Breast epithelium (tissue), 4 donors: ENCODE measurements at places on chromosomes 3 and 15. TPM values are rescaled to one million over a fixed set of nuclear protein-coding genes. Genes with fewer than 3 reads are reported as not detected.

GRCh38 chr15:85691350-85692240, 103.1 kb downstream of the KLHL25 start:
- H3K4me3 ChIP-seq = no peak overlapping the region
- peaks cover 3% of the 10 kb centered on the region for H3K36me3 ChIP-seq
- no peak for DNase-seq
- peak overlapping the region; percentile 52 for H3K27ac ChIP-seq
- H3K27me3 ChIP-seq = no peaks in the 10 kb centered on the region

The GOLGA8T gene
- total RNA-seq = not detected

DNA sequence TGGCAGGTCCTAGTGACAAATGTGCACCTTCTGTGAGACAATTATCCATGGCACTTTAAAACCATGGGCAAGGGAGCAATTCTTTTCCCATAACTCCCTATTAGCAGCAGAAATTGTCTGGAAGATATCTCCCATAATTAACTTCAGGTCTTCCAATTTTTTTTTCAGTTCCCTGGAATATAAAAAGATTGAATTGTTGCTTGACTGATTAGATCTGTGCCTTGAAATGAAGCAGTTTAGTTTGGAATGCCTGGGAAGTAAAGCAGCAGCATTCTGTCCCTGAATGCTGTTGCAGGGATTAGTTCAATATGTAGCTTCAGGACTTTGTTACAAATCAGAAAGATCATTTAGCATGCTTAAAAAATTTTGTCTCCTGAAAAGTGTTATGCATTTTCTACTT, 137.0 kb upstream of the GOLGA6L4 start:
- no peaks in the 10 kb centered on the region for H3K36me3 ChIP-seq
- no peak overlapping the region for H3K4me3 ChIP-seq
- no peaks in the 10 kb centered on the region for H3K27me3 ChIP-seq
- DNase-seq = no peak
- no peaks in the 10 kb centered on the region for H3K4me1 ChIP-seq
- no peak overlapping the region for H3K27ac ChIP-seq

GRCh38 chr3:49053543-49053942, 24.3 kb upstream of the IMPDH2 start:
- no peaks in the 10 kb centered on the region for H3K27me3 ChIP-seq
- DNase-seq = no peak
- no peak overlapping the region for H3K4me3 ChIP-seq
- H3K27ac ChIP-seq = no peak overlapping the region

DNA sequence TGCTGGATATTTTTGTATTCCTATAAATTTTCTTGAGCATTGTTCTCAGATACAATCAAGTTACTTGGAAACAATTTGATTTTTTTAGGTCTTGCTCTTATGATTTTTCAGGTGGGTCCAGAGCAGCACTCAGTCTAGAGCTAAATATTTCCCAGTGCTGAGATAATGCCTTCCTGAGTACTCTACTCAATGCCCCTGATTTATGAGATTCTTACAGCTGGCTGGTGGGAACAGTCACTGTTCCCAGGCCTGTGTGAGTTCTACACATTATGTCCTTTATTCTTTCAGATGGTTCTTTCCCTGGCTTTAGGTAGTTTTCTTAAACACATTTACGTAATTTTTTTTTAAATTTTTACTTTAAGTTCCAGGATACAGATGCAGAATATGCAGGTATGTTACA, 51.0 kb upstream of the EIF5A2 start:
- H3K4me1 ChIP-seq = no peaks in the 10 kb centered on the region
- no peak overlapping the region for H3K27ac ChIP-seq
- DNase-seq = no peak
- H3K36me3 ChIP-seq = no peaks in the 10 kb centered on the region

GRCh38 chr3:100844063-100844936, 135.0 kb downstream of the TFG start:
- peak overlapping the region; percentile 67 for H3K27ac ChIP-seq
- H3K27me3 ChIP-seq = no peaks in the 10 kb centered on the region
- no peaks in the 10 kb centered on the region for H3K4me1 ChIP-seq

The BCL2A1 gene
- total RNA-seq = 12.6 TPM

DNA sequence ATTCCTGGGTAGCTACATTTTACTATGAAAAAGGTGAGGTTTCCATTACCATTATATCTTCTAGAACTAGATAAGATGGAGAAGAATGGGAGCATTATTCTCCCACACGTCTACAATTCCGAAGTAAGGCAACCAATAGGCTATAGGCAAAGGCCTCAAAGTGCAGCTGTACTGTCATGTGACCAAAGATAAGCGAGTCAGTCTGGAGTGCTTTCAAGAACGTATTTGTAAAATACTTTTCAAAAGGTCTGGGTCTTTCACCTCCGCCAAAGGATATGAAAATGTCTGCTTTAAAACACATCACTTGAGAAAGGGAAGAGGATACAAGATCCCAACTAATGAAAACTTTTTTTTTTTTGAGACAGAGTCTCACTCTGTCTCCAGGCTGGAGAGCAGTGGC, 9.9 kb downstream of the CCPG1 start:
- no peaks in the 10 kb centered on the region for H3K36me3 ChIP-seq
- DNase-seq = no peak
- no peak overlapping the region for H3K4me3 ChIP-seq
- no peaks in the 10 kb centered on the region for H3K27me3 ChIP-seq

The DUOX2 gene
- 0.98 TPM for total RNA-seq

DNA sequence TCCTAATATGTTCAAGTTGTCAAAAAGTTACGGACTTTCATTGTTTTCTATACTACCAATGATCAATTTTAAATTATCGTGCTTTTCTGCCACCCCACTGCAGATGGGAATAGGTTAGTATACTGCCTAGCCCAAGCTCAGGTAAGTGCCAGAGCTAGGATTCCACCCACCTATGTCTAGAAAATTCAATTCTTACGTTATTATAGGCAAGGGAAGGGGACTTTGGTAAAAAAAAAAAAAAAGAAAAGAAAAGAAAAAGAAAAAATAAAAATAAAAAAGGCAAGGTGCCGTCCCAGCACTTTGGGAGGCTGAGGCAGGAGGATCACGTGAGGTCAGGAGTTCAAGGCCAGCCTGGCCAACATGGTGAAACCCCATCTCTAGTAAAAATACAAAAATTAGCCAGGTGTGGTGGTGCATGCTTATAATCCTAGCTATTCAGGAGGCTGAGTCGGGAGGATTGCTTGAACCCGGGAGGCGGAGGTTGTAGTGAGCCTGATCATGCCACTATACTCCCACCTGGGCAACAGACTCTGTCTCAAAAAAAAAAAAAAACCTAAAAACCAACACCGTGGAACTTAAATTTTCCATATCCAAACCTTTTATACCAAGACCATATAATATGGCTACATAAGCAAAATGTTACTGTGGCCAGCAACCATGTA, 1.3 kb downstream of the RPL22L1 start:
- H3K4me1 ChIP-seq = no peaks in the 10 kb centered on the region
- no peaks in the 10 kb centered on the region for H3K27me3 ChIP-seq

GRCh38 chr15:22827125-22827524, 11.3 kb upstream of the NIPA2 start:
- DNase-seq = no peak
- H3K4me3 ChIP-seq = no peak overlapping the region
- no peaks in the 10 kb centered on the region for H3K36me3 ChIP-seq
- no peak overlapping the region for H3K27ac ChIP-seq
- H3K27me3 ChIP-seq = no peaks in the 10 kb centered on the region

The ITGB5 gene
- total RNA-seq = 286 TPM

The SKOR1 gene
- 1.1 TPM for total RNA-seq

DNA sequence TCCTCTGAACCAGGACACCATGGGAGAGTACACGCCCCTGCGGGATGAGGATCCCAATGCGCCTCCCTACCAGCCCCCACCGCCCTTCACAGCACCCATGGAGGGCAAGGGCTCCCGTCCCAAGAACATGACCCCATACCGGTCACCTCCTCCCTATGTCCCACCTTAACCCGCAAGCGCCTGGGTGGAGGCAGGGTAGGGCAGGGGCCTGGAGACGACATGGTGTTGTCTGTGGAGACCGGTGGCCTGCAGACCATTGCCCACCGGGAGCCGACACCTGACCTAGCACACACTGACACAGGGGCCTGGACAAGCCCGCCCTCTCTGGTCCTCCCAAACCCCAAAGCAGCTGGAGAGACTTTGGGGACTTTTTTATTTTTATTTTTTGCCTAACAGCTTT, 21.2 kb upstream of the BSN start:
- no peak overlapping the region for H3K4me3 ChIP-seq
- H3K4me1 ChIP-seq = peaks cover 6% of the 10 kb centered on the region
- H3K36me3 ChIP-seq = peaks cover 6% of the 10 kb centered on the region

- no peak for DNase-seq
- H3K36me3 ChIP-seq = no peaks in the 10 kb centered on the region
- H3K4me1 ChIP-seq = peaks cover 7% of the 10 kb centered on the region
- H3K27ac ChIP-seq = no peak overlapping the region
- no peaks in the 10 kb centered on the region for H3K27me3 ChIP-seq
These were observed 1.4 kb upstream of the NSMCE3 start for GRCh38 chr15:29270976-29271375.

- no peaks in the 10 kb centered on the region for H3K4me1 ChIP-seq
- H3K36me3 ChIP-seq = no peaks in the 10 kb centered on the region
- peak overlapping the region; percentile 19 for H3K27ac ChIP-seq
- H3K4me3 ChIP-seq = no peak overlapping the region
- no peak for DNase-seq
These were observed 14.8 kb downstream of the SCAMP2 start for GRCh38 chr15:74858369-74858740.

The CCNB2 gene
- 0.29 TPM for total RNA-seq

DNA sequence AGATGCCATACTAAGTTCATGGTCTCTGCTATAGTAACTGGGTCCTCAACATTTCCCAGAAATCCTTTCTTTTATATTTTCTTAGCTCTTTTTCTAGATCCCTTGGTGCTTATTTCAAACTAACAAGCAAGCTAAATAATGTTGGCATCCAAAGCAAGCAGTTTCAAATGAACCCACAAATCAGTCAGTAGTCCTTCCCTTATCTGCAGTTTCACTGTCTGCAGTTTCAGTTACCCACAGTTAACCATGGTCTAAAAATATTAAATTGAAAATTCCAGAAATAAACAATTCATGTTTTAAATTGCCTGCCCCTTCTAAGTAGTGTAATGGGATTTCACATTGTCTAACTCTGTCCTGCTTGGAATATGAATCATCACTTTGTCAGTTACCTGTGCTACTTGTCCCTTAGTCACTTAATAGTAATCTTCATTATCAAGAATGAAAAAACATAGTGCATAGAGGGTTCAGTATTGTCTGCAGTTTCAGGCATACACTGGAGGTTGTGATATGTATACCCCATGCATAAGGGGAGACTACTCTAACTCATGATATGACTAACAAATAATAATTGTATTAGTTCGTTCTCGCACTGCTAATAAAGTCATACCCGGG, 633.7 kb downstream of the MECOM start:
- no peak overlapping the region for H3K4me3 ChIP-seq
- no peaks in the 10 kb centered on the region for H3K4me1 ChIP-seq
- no peak for DNase-seq
- no peaks in the 10 kb centered on the region for H3K27me3 ChIP-seq
- H3K27ac ChIP-seq = no peak overlapping the region

DNA sequence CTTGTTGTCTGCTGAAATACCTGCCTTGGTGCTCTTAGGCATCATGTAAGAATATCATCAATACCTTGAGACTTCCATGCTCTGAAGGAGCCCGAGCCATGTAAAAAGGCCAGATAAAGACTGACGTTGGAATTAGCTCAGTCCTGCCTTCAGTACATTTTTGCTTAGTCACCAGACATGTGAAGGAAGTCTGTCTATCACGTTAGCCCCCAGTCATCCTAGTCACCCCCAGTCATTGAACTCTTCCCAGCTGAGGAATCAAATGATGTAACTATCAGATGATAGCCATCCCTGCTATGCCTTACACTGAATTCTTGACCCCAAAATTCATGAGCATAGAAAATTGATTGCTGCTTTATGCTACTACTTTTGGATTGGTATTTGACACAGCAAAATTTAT, 351.2 kb upstream of the SGO1 start:
- DNase-seq = no peak
- H3K36me3 ChIP-seq = no peaks in the 10 kb centered on the region
- H3K4me3 ChIP-seq = no peak overlapping the region
- no peak overlapping the region for H3K27ac ChIP-seq
- no peaks in the 10 kb centered on the region for H3K27me3 ChIP-seq
- no peaks in the 10 kb centered on the region for H3K4me1 ChIP-seq

The XYLB gene
- 5.2 TPM for total RNA-seq

- no peak for DNase-seq
- no peak overlapping the region for H3K4me3 ChIP-seq
- H3K4me1 ChIP-seq = no peaks in the 10 kb centered on the region
- no peaks in the 10 kb centered on the region for H3K36me3 ChIP-seq
- H3K27ac ChIP-seq = no peak overlapping the region
These were observed 7.2 kb downstream of the CLCN2 start for GRCh38 chr3:184354121-184354728.

The LRIG1 gene
- total RNA-seq = 66.1 TPM

GRCh38 chr15:23869396-23869795, 182.3 kb upstream of the NDN start:
- no peaks in the 10 kb centered on the region for H3K27me3 ChIP-seq
- H3K4me1 ChIP-seq = no peaks in the 10 kb centered on the region
- H3K36me3 ChIP-seq = no peaks in the 10 kb centered on the region

DNA sequence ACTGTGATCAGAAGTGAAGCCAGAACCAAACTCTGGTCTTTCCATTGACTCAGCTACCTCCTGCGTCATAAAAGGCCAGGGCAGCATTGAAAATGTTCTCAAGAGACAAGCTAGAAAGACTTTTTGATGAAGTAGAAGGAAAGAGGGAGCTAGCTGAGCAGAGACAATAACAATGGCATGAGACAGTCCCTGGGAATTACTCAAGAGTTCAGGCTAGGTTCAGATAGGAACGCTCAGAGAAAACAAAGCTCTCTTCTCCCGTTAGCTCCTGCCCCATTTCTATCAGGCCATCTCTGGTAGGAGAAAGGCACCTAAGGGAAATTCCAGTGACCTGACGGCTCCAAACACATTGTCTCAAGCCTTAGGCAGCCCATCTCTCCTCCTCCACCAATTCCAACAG, 7.0 kb upstream of the OXTR start:
- H3K27me3 ChIP-seq = no peaks in the 10 kb centered on the region
- no peak overlapping the region for H3K4me3 ChIP-seq
- DNase-seq = no peak
- H3K36me3 ChIP-seq = no peaks in the 10 kb centered on the region

GRCh38 chr3:10353160-10353559, 32.2 kb upstream of the SEC13 start:
- no peak overlapping the region for H3K4me3 ChIP-seq
- H3K4me1 ChIP-seq = no peaks in the 10 kb centered on the region
- no peaks in the 10 kb centered on the region for H3K27me3 ChIP-seq
- no peak for DNase-seq
- H3K27ac ChIP-seq = no peak overlapping the region
- H3K36me3 ChIP-seq = no peaks in the 10 kb centered on the region

The STT3B gene
- 93.5 TPM for total RNA-seq

DNA sequence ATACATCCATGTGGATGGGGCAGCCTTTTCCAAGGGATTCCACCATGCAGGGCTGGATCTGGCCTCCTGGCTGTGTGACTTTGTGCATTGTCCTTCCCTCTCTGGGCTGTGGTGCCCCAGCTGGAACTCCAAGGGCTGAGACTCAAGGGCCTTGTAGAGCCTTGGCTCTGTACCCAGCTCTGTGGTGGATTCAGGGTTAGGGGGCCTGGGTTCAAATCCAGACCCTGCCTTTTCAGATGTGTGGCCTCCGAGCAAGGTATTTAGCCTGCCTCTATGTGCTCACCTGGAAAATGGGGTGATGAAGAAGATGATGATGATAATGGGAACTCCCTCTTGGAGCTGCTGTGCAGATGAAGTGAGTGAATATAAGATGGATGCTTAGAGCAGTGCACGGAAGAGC, 161.9 kb downstream of the WNT7A start:
- H3K36me3 ChIP-seq = no peaks in the 10 kb centered on the region
- no peak overlapping the region for H3K27ac ChIP-seq
- peak; percentile 24 for DNase-seq
- no peaks in the 10 kb centered on the region for H3K27me3 ChIP-seq
- H3K4me1 ChIP-seq = no peaks in the 10 kb centered on the region
- H3K4me3 ChIP-seq = no peak overlapping the region

The TM4SF18 gene
- 25.9 TPM for total RNA-seq
